ENCODE measurements at places on chromosomes 2 and 18.
A peak's percentile ranks its signal among the peaks of the same experiment; 100 is the strongest.

DNA sequence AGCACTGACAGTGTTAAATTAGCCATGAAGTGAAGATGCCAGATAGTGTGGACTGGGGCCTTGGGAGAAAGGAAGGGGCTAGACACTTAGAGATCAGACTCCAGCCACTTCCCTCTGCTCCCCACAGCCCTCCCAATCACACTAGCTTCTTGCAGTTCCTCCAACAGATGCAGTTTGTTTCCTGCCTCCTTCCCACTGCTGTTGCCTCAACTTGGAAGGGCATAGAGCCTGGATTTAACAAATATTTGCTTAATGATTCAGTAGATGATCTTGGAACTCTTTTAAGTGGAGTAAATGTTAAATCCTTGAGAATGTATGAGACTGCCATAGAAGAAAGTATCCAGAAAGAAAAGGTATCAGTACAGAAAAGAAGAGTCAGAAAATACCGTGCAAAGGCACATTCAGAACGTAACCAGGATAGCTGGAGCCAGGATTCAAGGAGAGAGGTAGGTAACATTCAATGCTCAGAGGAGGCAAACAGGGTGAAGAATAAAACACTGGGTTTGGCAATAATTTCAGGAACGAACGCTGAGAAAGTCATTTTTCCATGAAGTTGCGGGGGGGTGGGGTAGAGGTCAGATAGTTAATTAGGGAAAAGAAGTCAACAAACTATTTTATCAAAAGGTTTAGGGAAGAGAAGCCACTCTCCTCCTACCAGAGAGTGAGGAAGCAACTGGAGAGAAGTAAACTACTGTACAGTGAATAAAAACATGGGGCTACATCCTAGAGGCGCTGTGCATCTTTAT, 1.3 kb upstream of the BZW1 start:
- peak; percentile 88 for DNase-seq

DNA sequence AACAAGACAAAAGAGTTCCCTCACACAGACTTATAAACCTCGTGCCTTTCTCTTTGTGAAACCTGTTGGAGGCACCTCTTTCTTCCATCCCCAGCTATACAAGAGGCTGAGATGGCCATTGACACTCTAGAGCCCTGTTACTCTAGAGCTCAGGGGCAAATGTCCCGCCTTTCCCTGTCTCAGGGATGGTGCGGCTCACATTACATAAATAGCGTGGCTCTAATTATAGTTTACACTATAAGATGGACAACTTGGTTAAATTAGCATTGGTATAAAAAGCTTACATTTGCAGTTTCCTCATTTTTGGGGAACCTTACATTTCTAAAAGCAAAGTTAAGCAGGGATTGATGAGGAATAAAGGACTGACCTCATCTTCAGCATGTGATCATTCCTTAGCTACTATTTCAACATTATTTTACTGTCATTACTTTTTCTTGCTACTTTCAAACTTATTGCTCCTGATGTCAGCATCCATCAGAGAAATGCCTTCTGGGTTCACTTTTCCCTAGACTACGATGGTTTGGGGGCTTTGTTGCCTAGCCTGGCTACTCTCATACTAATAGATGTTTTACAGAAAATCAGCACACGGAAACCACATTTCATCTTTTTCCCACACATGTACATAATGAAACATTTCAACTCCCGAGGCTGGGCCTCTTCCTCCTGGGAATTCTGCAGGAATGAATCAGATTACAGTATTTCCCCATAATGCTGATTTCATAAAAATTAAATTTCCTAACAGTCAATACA, 40.4 kb downstream of the FTCDNL1 start:
- DNase-seq = no peak

DNA sequence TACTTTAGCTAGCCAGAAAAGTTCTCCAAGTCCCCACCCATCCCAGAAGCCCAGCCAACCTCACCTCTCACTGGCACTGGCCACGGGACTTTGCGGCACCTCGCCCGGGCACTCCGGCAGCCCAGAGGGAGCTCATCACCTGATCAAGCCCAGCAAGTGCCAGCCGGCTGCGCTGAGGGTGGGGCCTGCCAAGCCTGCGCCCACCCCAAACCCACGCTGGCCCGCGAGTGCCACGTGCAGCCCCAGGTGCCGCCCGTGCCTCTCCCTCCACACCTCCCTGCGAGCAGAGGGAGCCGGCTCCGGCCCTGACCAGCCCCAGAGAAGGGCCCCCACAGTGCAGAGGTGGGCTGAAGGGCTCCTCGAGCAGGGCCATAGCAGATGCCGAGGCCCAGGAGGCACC, 585.0 kb upstream of the HS6ST1 start:
- DNase-seq = no peak

DNA sequence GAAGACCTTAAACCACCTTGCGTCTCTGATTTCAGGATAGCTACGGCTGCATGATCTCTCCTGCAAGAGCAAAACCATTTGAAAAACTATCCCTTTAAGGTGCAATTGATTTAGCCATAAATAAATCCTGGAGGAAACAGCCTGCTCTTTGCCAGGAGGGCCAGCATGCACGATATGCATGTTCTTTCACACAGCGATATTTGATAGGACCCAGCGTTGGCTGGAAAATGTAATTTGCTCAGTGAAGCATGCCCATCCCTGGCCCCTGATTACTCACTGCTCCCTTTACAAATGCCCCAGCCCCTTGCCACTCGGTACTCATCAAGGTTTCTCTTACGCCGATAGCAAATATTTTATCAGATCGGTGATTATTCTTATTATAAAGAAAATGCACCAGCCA, 315.4 kb downstream of the CDH2 start:
- DNase-seq = no peak

GRCh38 chr2:218367415-218368149, 10.9 kb downstream of the CATIP start:
- peak; percentile 84 for DNase-seq

GRCh38 chr18:39149211-39149806, 1583.7 kb upstream of the CELF4 start:
- DNase-seq = no peak

GRCh38 chr2:190469771-190470170, 61.6 kb downstream of the MFSD6 start:
- peak; percentile 53 for DNase-seq

DNA sequence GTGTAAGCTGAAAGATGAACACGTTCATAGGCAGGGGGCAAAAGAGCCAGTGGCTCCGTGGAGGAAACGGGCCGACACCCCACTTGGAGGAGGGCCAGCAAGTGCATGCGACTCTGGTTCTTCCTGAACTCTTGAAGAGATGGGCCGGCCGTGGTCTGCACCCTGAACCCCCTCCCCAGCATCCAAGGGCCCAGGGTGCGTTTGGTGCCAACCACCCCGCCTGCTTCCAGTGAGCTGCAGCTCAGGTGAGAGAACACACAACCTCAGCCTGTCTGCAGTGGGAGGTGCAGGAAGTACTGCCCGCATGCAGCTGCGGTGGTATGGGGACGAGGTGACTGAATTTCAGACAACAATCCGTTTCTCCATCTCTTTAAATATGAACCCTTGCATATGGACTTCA, 58.9 kb downstream of the ADNP2 start:
- DNase-seq = no peak

- DNase-seq = peak; percentile 61
Measured at GRCh38 chr18:80109676-80110078, 615 bp downstream of the ADNP2 start.

DNA sequence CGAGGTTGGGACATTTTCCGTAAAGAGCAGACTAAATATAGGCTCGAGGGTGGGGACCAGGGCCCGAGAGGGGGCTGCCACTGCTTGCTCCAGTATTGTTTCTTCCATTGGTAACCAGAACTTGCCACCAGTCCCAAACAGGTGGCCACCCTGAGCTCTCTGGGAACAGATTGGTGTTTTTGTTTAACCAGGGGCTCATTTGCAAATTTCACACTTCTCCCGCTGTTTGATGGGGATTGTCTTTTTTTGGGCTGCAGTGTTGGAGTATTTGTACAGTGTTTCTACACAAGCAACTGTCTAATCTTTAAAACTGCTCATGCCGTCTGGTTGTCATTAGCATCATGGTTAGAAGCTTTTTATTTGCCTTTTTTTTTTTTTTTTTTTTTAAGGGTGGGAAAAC, 8.5 kb downstream of the AGAP1 start:
- no peak for DNase-seq

- peak; percentile 16 for DNase-seq
Measured at GRCh38 chr2:38129987-38130386, 54.0 kb upstream of the CYP1B1 start.

DNA sequence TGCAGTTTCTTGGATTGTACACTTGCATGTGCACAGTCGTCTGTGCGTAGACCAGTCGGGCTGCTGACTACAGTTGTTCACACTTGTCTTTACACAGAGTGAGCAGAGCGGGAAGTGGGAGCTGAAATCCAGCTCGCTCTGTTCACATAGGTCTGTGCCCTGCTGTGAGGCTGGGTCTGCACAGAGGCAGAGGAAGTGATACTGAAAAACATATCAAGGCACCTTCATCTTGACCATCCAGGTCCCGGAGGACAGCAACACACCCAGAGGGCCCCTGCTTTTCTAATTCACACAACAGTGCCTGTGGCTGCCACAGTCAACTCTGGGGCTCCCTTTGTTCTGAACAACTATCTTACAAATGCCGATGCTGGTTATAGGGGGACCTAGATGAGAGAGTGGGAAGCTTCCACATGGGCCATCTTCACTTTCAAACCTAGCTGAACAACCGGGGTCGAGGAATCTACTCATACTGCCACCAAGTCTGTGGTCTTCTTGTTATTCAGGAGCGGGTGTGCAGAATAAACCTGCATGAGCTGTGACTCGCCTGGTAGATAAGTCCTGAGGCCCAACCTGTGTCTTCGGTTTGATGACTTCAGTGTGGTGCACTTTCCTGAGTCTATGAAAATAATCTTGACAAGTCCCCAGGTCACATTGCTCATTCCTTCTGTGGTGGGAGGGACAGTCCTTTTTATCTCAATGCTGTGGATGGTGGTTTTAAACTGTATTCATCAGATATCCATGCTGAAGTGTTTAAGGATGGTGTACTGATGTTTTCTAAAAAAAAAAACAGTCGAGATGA, 3.5 kb upstream of the ADNP2 start:
- no peak for DNase-seq

DNA sequence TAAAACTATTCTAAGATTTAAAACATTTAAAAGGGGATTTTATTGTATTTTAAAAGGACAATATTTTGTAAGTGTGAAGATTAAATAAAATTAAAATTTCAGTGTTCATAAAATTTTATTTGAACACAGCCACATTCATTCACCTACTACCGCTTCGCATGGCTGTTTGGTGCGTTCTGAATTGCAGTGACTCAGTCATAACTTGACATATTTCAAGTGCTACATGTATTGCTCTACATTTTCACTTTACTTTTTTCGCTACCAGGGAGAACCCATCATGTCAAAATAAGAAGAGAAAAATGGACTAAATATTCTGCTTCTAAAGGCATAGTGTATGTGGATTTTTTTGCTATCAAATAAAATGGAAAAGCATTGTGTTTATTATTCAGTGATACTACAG, 8.7 kb downstream of the PTH2R start:
- no peak for DNase-seq

DNA sequence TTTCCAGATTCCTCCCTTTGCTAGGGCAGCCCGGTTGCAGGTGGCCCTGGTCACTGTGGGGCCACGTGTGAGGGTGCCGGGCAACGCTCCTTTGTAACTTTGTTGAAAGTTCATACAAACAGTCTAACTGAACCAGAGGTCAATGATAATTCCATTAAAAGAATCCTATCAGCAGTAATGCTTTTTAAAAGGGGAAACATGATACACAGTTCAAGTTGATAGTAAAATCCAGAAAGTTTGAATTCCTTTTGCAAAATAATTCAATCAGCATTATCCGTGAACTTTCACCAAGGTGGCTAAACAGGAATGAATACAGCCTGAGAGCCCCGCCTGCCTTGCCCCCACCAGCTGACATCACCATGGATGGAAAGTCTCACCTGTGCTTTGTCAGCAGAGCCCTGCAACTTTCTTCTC, 166.2 kb downstream of the ACKR3 start:
- DNase-seq = no peak

GRCh38 chr18:22347606-22348511, 69.9 kb downstream of the CTAGE1 start:
- DNase-seq = no peak

DNA sequence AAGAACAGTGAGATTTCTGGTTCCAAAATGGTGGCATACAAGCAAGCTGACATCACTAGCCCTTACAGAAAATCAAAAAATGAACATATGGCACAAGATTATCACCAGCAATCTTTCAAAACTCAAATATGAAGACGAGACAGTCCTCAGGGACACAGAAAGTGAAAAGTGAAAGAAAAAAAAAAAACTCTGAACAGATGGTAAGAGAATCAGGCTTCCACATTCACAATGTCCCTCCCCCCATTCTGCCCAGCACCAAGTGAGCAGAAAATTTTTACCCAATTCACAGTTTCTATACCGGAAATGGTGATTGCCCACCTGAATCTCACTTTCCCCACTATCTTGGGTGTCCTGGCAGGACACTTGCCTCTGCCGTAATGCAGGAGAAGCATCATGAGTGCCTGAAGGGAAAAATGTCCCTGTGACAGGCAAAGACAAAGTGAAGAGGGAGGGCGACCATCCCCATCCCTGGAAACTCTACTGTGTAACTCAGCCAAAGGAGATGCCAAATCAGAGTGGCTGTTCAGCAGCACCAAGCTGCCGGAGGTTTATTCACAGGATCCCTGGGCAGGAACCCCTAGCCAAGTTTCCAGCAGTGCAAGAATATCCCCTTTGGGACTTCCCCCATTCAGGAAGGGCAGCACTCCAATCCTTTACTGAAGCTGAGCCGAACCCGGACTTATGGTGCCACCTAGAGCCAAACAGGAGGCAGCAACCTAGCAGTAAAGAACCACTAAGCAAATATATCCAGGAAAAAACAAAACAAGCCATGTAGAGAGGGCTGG, 312.2 kb downstream of the LRATD1 start:
- DNase-seq = peak; percentile 6

- no peak for DNase-seq
Measured at GRCh38 chr2:74817304-74817675, 16.6 kb upstream of the HK2 start.

- no peak for DNase-seq
Measured at GRCh38 chr2:205640716-205641115, 41.6 kb upstream of the NRP2 start.

DNA sequence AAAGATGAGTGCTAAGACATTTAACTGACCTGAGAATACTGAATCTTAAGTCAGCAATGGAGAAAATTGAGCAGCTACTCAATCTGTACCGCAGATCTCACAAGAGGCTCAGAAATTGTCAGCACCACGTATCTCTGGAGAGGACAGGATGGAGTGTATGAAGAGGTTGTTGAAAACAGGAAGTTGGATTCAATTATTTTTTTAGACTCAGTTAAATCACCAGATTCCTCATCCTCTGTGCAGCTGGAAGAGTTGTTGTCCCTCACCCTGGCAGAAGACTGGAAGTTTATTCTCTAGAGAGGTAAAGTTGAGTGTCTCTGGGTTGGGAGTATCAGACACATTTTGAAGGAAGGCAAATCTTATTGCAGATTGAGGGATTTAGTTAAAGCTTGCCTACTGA, 114.9 kb upstream of the NT5C1B start:
- DNase-seq = peak; percentile 6
